ENCODE measurements at places on chromosomes 1 and 21.

GRCh38 chr1:33045814-33046213 lies 9.1 kb upstream of the AK2 start:
- DNase-seq = peak; percentile 74

- no peak for DNase-seq
Observed at GRCh38 chr1:79150576-79150975, 144.0 kb upstream of the ADGRL4 start.

GRCh38 chr1:228664399-228664914 lies 70.8 kb upstream of the RHOU start:
- peak; percentile 62 for DNase-seq

DNA sequence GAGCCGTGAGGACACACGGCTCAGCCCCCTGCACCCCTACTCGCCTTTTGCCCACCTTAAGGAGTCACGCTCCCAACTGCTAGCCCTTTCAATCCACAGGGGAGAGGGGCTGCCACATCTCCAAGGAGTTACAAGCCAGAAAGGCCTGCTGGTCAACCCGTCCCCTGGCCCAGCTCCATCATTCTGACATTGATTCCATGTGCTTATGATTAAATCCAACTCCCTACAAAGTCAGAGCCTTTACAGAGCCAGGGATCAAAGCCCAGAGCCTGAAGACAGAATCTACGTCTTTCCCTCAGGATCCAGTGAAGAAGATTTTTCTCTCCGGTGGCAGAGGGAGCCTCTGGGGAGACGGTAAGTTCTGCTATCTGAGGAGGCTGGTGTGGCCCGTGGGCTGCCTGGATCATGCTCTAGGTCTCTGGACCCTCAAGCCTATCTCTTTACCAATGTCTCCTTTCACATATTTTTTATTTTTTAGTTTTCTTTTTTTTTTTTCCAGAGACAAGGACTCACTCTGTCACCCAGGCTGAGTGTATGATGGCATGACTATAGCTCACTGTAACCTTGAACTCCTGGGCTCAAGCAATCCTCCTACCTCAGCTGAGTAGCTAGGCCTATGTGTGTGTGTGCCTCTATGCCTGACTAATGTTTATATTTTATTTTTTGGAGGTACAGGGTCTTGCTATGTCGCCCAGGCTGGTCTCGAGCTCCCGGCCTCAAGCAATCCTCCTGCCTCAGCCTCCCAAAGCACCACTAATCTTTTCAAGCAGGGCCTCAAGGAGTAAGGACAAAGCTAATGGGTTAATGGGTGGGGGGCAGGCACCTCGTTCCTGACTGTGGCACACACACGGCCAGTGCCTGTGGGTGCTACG lies 61.3 kb downstream of the SLC66A1 start:
- no peak for DNase-seq

- DNase-seq = no peak
Observed at GRCh38 chr1:201361652-201362504, 15.6 kb downstream of the TNNT2 start.

DNA sequence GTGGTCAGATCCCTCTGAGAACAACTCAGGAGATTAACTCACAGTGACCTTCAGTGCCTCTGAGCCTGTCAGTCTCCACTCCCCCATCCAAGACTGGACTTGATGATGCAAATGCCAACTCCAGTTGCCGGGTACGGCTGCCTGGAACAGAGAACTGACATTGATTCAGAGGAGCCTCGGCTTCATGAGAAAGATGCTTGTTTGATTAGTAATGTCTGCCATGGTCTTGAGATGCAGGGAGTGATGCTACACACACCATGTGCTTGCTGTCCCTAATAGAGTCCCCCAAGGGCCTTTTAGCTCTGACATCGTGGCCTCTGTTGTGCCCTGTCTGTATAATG lies 51.8 kb upstream of the LRP8 start:
- no peak for DNase-seq

DNA sequence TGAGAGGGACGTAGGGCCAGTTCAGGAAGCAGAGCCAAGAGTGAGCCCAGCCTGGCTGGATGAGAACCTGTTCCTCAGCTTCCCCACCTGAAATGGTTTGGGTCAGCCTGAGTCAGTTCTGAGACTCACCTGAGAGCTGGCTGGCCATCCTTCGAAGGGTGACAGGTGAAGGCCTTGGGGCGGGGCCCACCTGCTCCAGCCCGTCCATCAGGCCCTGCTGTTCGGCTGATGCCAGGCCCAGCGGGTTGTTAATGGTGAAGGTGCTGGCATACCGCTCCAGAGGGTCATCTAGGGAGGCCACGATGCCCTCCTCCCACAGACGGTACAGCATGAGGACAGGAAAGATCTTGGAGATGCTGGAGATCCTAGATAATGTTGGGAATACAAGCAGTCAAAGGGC lies 14.1 kb downstream of the LACTBL1 start:
- no peak for DNase-seq

DNA sequence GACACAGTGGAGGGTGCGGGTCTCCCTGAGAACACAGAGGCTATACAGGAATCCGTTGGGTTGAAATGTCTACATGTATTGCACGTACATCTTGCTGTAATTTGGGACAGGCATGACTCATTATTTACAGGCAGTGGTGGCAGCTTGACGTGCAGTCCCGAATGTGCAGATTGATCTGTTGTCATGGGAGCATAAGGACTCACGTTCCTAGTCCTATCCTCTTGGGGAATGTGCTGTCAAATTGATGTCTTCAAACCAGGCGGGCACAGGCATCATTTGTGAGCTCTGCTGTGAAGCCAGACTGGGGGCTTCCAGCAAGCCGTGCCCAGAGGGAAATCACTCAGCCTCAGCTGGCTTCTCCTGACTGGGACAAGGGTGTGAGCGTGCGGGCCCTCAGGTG lies 40.5 kb downstream of the S100B start:
- DNase-seq = no peak

DNA sequence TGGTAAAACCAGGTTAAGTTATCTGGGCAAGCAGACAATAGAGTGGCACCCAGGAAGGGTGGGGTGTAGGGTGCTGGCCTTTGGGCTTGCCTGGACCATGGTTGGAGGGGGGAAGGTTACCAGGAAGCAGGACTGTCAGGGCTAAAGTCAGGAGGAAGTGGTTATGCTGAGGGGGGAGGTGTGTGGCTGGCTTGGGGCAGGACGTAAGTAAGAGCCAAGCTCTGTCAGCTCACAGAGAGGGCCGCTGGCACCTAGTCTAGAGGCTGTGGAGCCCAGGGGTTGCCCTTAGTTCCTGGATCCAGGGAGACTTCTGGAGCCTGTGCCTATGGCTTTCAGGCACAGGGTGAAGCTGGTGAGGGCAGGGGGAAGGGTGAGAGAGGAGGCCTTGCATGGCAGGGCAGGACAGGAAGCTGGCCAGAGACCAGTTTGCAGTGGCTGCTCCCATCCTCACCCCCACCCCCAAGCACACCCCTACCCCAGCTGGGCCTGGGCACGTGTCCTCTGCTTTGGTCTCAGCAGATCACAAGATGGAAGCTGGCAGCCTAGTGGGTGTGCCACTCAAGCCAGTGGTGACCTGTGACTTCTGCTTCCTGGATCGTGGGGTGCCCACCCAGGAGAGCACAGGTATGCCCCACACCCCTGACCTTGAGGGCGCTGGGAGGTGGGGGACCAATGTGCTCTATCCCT lies 20.5 kb upstream of the SMYD3 start:
- DNase-seq = peak; percentile 74

- DNase-seq = no peak
Observed at GRCh38 chr21:39612233-39613040, at the start of gene B3GALT5. Gene B3GALT5 (plus strand): TSS chr21:39612940. CDS start chr21:39660560, 47,620 bp downstream.

GRCh38 chr21:42583477-42584295 lies 69.7 kb upstream of the PDE9A start:
- DNase-seq = no peak

GRCh38 chr1:113665071-113665470 lies 94.2 kb downstream of the PHTF1 start:
- no peak for DNase-seq

GRCh38 chr1:37858931-37859506 lies 373 bp downstream of the MTF1 start:
- DNase-seq = no peak

GRCh38 chr1:234486858-234487840 lies 8.2 kb upstream of the TARBP1 start:
- DNase-seq = peak; percentile 84

- no peak for DNase-seq
Observed at GRCh38 chr1:6211731-6212130, 5.8 kb downstream of the RNF207 start.

DNA sequence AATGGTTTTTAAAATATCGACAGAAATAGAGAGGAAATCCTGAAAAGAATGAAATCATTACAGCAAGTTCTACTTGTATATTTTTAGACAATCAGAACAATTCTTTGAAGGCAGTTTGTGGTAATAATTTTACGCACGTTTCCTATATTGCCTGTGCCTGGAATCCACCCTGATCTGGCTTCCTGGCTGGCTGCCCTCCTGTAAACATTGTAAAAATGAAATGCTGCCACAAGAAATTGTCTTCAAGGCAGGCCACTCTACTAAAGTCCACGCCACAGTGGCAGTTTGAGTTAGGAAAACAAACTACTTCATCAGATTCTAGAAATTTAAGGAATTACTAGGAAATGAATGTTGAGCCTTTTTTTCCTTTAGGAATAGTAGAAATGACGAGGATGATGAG lies 454.5 kb upstream of the NR5A2 start:
- no peak for DNase-seq

GRCh38 chr1:67522001-67522441 lies 91.8 kb upstream of the SERBP1 start:
- DNase-seq = no peak

- no peak for DNase-seq
Observed at GRCh38 chr1:178151831-178152230, 57.9 kb downstream of the RASAL2 start.

DNA sequence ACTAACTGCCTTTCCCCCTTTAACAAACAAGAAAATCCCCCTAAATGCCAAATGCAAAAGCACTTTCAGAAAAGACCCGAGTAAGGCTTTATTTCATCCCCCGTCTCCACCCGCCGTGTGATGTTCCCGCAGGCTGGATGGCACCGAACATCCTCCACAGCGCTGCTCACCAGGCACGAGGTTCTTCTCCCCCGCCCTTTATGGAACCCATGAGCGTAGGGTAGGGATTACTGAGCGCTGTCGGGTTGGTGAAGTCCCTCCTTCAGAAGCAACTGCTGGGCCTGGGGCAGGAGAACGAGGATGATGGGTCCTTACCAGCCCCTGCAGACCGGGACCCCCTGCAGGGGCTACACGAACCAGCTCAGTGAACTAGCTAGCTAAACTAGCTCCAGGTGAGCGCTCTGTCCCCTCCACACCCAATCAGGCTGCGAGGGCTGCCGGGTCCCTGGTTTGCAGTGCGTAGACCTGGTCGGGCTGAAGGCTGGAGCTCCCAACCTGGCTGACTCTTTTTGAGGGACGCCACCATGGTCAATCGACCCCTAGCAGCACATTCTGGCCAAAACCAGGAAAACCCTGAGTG lies 80.4 kb downstream of the ITPKB start:
- no peak for DNase-seq

DNA sequence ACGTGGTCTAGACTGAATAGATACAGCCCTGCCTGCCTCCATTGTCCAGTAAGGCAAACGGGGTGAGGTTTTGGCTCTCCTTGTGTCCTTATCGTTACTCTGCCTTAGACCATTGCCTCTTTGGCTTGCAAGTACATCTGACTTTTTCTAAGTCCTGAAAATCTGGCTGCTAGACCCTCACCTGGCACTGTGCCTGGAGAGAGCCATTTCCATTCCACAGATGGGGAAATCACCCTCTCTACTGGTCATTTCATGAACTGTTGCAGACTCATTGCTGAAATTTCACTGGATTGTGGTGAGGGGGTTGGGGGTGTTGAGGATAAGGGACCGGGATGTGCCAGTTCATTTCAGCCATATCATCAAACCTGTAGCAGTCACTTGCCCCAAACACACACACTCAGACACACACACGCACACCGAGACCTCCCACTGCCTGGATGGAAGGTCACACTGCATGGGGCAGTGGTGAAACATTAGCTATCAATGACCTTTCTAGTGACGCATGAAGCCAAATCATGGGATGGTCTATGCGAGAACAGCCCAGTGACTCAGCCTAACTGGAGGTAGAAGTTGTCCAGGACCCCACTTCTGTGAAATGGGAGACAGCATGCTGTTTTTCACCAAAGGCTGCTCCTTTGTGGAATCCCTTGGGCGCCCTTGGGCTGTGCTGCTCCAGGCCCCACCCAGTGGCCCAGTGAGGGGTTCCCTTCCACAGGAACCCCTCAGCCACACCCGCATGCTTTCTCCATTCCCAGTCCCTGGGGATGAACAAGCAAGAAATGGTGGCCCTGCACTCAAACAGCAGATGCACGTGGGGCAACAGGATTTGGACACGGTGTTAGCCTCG lies 34.9 kb upstream of the VASH2 start:
- DNase-seq = no peak

- DNase-seq = no peak
Observed at GRCh38 chr1:175353066-175353465, 160.5 kb upstream of the KIAA0040 start.

GRCh38 chr21:18602711-18603110 lies 199.1 kb upstream of the TMPRSS15 start:
- no peak for DNase-seq

DNA sequence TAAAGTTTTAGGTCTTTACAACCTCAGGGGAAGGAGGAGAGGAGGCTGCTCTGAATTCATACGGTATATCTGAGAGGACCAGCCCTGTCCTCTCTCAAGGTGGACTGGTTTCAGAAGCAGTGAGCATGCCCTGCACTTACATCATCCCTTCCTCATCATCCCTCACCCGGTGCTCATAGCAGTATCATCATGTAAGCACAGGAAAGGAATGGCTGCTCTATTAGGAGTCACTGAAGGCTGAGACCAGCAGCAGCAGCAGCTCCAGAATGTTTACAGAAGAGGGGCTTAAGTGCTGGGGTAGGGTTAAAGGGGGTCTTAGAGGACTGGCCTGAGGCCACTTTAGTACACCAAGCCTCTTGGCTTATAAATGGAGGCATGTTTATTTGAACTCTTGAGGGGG lies 185.9 kb downstream of the AK5 start:
- no peak for DNase-seq

DNA sequence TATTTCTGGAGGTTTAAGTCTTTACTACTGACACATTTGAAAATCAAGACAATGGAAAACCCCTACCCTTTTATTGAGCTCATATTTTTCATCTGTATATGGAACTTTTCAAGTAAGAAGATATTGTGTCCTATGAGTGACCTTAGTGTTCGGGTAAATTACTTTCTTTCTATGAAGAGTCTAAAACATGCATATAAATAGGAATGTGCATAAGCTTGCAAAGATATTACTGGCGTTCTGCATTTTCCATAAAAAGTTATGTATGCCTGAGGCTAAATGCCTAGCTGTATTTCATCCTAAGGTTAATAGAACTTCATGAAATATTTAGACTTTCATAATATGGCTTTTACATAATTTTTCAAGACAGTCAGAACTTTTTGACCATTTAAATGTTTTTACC lies 495.8 kb upstream of the ADAMTS5 start:
- DNase-seq = no peak

DNA sequence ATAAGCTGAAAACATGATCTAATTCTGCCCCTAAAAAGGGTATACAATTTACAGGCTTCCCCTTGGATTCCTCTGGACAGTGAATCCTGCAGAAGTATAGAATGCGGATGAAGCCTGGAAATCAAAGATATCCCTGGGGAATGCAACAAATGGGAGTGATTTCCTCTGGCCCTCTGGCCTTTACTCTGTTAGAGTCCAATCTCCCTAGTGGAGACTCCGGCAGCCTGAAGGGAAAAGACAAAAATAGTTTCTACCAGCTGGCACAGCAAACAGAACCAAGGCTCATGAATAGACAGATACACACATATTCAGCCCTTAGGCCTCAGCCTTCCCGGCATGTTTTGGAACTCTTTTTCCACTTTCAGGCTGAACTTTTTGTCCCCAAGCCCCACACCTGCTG lies 3.9 kb upstream of the LRRC52 start:
- no peak for DNase-seq

- no peak for DNase-seq
Observed at GRCh38 chr1:82392513-82392912, 591.8 kb downstream of the ADGRL2 start.

- DNase-seq = no peak
Observed at GRCh38 chr1:66365635-66366034, 168.3 kb upstream of the SGIP1 start.

Measured in AML-193 (cell line).